ENCODE measurements at places on chromosomes 11 and 22.

- no peaks in the 10 kb centered on the region for H3K36me3 ChIP-seq
- no peak for DNase-seq
- H3K4me1 ChIP-seq = no peaks in the 10 kb centered on the region
- H3K4me3 ChIP-seq = no peak overlapping the region
- H3K27ac ChIP-seq = no peak overlapping the region
- H3K27me3 ChIP-seq = peaks cover 67% of the 10 kb centered on the region
Measured at GRCh38 chr11:134098566-134099184, 29.8 kb downstream of the JAM3 start.

DNA sequence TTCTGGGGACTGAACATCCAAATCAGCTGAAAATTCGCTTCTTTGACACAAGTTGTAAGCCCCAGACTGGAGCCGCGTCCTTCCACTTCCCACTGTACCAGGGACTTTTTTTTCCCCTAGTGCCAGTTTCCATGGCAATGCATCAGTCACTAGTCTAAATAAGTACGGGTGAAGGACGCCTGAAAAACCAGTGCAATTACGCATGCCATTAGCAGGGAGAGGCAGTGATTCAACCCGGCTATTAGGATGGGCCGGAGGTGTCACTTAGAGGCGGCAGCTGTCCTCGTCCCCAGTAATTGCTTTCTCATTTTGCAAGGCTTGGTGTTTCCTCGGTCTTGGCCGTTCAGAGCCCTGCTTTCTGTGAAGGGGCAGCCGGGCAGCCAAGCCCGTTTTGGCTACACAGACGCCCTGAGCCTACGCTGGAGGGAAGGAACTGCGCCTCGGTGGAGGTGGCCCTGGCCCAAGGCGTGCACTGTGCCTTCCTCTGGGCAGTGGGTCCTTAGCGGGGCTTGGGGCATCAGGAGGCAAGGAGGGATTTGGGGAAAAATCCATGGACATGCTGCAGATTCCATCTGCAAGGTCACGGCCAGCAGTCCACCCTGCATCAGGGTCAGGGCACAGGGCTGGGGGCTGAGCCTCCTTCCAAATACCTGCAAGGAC lies 319.7 kb downstream of the CTTN start:
- no peak overlapping the region for H3K4me3 ChIP-seq
- DNase-seq = no peak
- H3K4me1 ChIP-seq = no peaks in the 10 kb centered on the region
- no peaks in the 10 kb centered on the region for H3K27me3 ChIP-seq
- H3K27ac ChIP-seq = no peak overlapping the region

DNA sequence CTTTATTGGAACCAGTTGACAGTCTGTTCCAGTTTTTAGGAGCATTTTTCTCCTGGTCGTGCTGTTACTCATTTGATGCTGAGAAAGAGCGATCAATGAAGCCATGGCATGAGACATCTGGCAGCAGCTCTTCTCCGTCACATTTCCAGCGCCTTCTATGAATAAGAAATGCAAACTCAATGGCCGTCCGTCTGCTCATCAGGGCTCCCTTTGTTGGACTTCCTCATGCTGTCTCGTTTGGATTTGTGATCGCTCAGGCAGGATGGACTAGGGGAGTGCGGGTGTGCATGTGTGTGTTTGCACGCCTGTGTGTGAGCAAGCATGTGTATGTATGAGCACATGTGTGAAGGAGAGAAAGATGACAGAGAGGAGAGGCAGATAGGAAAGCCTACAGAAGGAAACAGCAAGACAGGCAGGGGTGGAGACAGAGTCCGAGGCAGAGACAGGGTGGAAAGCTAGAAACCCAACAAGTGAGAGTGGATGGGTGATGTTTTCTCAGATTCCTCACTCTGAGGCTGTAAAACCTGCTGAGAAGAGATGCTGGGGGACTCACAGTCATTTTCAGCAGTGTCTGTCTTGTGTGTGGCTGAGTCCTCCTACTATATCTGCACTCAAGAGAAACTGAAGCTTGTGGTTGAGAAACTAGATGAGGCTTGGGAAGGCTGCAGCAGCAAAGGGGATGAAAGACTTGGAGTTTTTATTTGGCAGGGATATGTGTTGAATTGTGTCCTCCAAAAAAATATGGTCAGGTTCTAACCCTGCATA lies 56.0 kb upstream of the CLMP start:
- no peak overlapping the region for H3K27ac ChIP-seq
- peaks cover 18% of the 10 kb centered on the region for H3K4me1 ChIP-seq
- no peak overlapping the region for H3K4me3 ChIP-seq
- no peaks in the 10 kb centered on the region for H3K36me3 ChIP-seq
- DNase-seq = no peak

GRCh38 chr22:21942407-21943343 lies 10.0 kb downstream of the PPM1F start:
- peak; percentile 73 for DNase-seq
- H3K27me3 ChIP-seq = no peaks in the 10 kb centered on the region
- H3K4me3 ChIP-seq = no peak overlapping the region
- H3K27ac ChIP-seq = peak overlapping the region; percentile 59
- no peaks in the 10 kb centered on the region for H3K36me3 ChIP-seq

GRCh38 chr11:83120327-83120726 lies 36.6 kb upstream of the PCF11 start:
- H3K27ac ChIP-seq = no peak overlapping the region
- DNase-seq = no peak
- no peaks in the 10 kb centered on the region for H3K4me1 ChIP-seq
- no peaks in the 10 kb centered on the region for H3K27me3 ChIP-seq
- H3K4me3 ChIP-seq = no peak overlapping the region

DNA sequence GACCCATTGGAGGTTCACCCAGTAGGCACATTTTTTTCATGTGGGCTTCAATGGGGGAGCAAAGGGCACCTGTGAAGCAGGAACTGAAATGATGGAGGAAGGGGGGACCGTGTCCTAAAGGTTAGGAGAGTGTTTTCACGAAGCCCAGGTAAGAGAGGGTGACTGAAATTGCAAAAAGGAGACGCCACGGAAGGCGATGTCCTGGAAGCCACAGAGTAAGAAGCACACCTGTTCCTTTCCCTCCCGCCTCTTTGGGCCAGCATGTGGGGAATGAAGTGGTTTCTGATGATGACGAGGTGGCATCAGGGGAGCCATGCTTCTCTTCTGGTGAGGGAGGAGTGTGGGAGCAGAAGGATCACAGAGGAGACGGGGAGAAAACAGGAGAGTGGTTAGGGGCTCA lies 37.0 kb upstream of the MICAL2 start:
- no peak overlapping the region for H3K27ac ChIP-seq
- H3K4me3 ChIP-seq = no peak overlapping the region
- no peaks in the 10 kb centered on the region for H3K36me3 ChIP-seq

DNA sequence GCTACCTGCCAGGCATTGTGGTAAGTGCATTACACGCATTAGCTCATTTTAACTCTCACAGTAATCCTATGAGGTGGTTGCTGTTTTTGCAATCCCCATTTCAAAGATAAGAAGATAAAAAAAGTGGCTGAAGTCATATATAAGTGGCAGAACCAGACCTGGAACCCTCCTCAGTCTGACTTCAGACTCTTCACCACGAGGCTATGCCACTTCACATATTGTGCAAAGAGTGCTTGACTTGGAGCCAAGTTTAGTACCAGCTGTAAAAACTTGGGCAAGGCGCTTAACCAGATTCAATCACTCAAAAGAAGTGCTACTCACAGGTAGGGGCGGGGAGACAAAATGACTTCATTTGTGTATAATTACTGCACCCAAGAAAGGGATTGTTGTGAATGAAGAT lies 15.3 kb downstream of the BPIFC start:
- peaks cover 54% of the 10 kb centered on the region for H3K27me3 ChIP-seq
- H3K27ac ChIP-seq = no peak overlapping the region
- no peaks in the 10 kb centered on the region for H3K36me3 ChIP-seq
- H3K4me1 ChIP-seq = 0 out of 2 replicates have a peak, but pooled peaks cover 5% of the 10 kb centered on the region
- DNase-seq = peak; percentile 92

DNA sequence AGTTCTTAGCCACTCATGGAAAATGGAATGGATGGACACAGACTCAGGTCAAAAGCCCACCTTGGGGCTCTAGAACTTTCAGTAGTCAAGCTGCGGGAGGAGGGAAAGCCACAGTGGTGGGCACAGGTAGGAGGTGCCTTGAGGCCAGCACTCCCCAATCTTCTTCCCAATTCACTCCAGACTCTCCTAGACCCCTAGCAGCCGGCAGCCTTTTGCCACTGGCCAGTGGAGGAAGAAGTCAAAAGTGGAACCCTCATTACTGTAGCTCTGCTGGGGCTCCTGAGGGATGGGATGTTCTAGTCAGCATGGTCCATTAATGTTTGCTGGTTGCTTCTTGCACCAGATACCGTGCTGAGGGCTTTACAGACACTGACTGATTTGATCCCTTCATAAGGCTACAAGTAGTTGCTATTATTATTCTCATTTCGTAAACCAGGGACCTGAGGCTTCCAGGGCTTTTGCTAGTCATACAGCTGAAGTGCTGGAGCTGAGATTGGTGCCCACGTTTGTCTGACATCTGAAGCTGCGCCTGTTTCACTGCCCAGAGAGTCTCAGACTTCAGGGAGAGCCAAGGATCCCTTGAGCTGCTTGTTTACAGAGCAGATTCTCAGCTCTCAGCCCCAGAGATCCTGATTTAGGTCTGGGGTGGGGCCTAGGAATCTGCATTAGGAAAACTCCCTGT lies 1.1 kb downstream of the UCP3 start:
- H3K4me3 ChIP-seq = no peak overlapping the region
- H3K27ac ChIP-seq = no peak overlapping the region
- no peaks in the 10 kb centered on the region for H3K36me3 ChIP-seq
- no peaks in the 10 kb centered on the region for H3K27me3 ChIP-seq
- no peak for DNase-seq

DNA sequence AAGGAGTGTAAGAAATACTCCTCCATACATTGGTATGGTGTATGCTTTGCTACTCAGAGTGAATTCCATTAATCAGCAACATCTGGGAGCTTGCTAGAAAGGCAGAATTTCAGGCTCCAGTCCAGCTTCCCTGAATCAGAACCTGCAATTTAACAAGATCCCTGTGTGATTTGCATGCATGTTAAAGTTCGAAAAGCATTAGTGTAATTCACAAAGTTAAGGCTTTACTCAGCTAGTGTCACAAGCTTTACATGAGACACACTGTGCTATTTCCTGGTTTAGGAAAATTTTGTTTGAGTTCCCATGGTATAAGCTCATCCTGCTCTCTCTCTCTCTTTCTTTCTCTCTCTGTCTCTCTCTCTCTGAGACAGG lies 37.0 kb upstream of the HEPHL1 start:
- H3K4me3 ChIP-seq = no peak overlapping the region
- H3K4me1 ChIP-seq = peaks cover 42% of the 10 kb centered on the region
- peak; percentile 37 for DNase-seq
- H3K27ac ChIP-seq = no peak overlapping the region
- no peaks in the 10 kb centered on the region for H3K36me3 ChIP-seq

DNA sequence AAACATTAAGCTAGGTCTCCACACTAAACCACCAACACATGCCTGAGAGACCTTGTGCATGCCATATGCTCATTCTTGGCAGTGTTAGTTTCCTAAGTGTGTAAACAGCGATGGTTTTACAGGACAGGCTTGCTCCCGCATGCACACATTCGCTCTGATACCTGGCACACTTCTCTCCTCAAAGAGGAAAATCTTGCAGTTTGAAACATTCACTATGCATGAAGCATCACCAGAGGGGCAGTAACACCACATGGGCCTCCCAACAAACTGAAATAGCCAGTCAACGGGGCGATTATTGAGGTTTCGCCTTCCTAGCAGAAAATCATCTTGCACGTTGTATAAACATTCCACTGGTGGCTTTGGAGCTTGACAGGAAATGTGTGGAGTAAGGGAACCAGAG lies 52.6 kb downstream of the ABTB2 start:
- no peaks in the 10 kb centered on the region for H3K36me3 ChIP-seq
- DNase-seq = no peak
- no peaks in the 10 kb centered on the region for H3K27me3 ChIP-seq
- peaks cover 90% of the 10 kb centered on the region for H3K4me1 ChIP-seq
- no peak overlapping the region for H3K27ac ChIP-seq

DNA sequence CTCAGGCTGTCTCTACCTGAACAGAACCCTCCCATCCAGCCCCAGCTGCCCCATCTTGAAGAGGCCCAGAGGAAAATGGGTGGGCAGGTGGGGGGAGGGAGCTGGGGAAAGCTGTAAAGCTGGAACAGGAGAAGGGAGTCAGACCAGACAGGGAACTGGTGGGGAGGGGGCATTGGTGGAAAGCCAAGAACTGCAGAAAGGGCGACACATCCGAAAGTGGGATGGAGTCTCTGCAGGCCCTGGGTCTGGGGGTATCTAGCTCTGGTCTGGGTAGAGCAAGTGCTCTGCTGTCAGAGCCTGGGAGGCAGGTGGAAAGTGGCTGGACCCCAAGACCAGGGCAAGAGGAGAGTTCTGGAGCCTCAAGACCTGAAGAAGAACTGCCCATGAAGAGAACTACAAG lies 7.7 kb downstream of the TMPRSS13 start:
- no peaks in the 10 kb centered on the region for H3K27me3 ChIP-seq

GRCh38 chr11:492427-493226 lies 14.4 kb downstream of the RNH1 start:
- no peak for DNase-seq
- H3K27ac ChIP-seq = no peak overlapping the region
- no peaks in the 10 kb centered on the region for H3K36me3 ChIP-seq
- no peak overlapping the region for H3K4me3 ChIP-seq
- no peaks in the 10 kb centered on the region for H3K4me1 ChIP-seq

DNA sequence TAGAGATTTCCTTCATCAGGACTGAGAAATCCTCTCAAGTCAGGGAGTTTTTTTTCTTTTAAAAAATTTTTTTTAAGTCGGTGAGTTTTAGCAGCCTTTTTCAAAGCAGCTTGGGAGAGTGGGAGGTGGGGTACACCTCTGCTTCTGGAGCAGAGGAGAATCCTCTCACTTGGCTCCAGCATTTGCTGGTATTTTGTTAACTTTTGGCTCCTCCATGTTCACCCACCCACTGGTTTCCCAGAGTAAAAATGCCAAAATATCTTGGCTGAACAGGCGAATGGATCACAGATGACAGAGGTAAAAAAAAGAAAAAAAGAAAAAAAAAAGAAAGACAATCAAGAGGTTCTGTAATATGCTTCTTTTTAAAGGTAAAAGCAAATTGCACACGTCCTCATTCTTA lies 68.0 kb downstream of the GAB2 start:
- H3K4me3 ChIP-seq = no peak overlapping the region
- no peak overlapping the region for H3K27ac ChIP-seq
- H3K36me3 ChIP-seq = no peaks in the 10 kb centered on the region
- peaks cover 26% of the 10 kb centered on the region for H3K4me1 ChIP-seq
- no peak for DNase-seq
- no peaks in the 10 kb centered on the region for H3K27me3 ChIP-seq

DNA sequence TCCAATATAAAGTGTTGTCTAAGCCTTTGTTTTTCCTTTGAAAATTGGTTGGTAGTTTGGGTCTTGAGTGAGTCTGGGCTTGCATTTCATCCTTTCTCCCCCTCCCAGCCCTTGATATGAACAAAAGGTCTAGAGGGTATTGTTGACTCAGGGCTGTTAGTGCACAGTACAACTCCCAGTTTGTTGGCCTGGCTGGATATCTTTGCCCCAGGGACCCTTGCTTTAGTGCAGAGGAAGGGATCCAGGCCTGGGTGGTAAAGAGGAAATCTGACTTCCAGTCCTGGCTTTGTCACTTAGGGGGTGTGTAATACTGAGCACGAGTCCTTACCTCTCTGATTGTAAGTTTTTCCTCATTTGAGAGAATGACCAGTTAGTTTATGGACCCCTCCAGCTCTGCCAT lies 330.4 kb downstream of the TMEM135 start:
- H3K4me3 ChIP-seq = no peak overlapping the region
- 0 out of 2 replicates have a peak, but pooled peaks cover 3% of the 10 kb centered on the region for H3K27me3 ChIP-seq
- DNase-seq = no peak
- H3K27ac ChIP-seq = no peak overlapping the region

- peaks cover 4% of the 10 kb centered on the region for H3K27me3 ChIP-seq
- H3K27ac ChIP-seq = no peak overlapping the region
- no peaks in the 10 kb centered on the region for H3K36me3 ChIP-seq
- H3K4me3 ChIP-seq = no peak overlapping the region
- H3K4me1 ChIP-seq = no peaks in the 10 kb centered on the region
Measured at GRCh38 chr22:26109686-26110315, 59.5 kb upstream of the SEZ6L start.
